ENCODE measurements at places on chromosomes 1 and 21.
A peak's percentile ranks its signal among the peaks of the same experiment; 100 is the strongest.

- no peak overlapping the region for H3K27ac ChIP-seq
- no peaks in the 10 kb centered on the region for H3K4me1 ChIP-seq
- DNase-seq: no peak
Measured at GRCh38 chr1:220300442-220301121, 28.3 kb upstream of the RAB3GAP2 start.

- peaks cover 3% of the 10 kb centered on the region for H3K4me1 ChIP-seq
- no peak overlapping the region for H3K27ac ChIP-seq
- H3K4me3 ChIP-seq: no peak overlapping the region
- no peaks in the 10 kb centered on the region for H3K36me3 ChIP-seq
Measured at GRCh38 chr1:229892515-229893117, 174.4 kb upstream of the GALNT2 start.

DNA sequence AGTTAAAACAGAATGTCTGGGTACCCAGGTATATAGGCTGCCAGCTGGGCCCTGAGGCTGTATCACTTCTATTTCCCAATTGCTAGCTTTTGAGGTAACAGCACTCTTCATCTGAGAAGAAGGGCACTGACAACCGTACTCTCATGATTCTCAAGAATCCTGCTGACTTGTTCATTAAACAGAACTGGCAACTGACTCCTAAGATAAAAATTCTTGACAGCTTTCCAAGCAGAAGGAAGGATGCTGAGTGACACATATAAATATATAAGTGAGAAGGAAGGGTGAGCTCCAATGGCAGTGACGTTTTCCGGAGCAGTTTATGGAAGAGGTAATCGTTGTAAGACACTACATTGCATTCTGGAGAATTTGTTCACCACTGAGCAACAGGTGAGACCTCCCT, 48.1 kb upstream of the NRIP1 start:
- no peaks in the 10 kb centered on the region for H3K36me3 ChIP-seq
- no peaks in the 10 kb centered on the region for H3K4me1 ChIP-seq
- no peak overlapping the region for H3K27ac ChIP-seq

DNA sequence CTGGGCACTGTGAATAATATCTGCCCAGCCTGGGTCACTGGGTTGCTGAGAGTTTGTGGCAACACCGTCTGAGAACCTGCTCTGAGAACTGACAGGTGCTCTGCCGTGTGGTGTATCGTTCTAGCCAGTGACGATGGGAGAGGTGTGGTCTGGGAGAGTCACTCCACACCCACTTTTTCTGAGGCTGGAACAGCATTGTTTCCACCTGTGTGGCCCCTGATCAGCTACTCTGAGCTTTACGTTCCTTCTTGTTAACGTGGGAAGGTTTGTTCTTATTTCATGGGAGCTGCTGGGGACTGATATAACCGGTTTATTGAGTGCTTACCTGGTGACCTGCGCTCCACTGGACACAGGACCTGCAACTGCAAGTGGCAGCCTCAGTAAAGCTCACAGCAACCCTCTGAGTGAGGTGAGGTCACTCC, 34.8 kb upstream of the TENT5C start:
- H3K27me3 ChIP-seq: no peaks in the 10 kb centered on the region
- H3K27ac ChIP-seq: peak overlapping the region; percentile 5
- H3K36me3 ChIP-seq: no peaks in the 10 kb centered on the region
- H3K4me3 ChIP-seq: no peak overlapping the region
- DNase-seq: no peak
- peaks cover 22% of the 10 kb centered on the region for H3K4me1 ChIP-seq

DNA sequence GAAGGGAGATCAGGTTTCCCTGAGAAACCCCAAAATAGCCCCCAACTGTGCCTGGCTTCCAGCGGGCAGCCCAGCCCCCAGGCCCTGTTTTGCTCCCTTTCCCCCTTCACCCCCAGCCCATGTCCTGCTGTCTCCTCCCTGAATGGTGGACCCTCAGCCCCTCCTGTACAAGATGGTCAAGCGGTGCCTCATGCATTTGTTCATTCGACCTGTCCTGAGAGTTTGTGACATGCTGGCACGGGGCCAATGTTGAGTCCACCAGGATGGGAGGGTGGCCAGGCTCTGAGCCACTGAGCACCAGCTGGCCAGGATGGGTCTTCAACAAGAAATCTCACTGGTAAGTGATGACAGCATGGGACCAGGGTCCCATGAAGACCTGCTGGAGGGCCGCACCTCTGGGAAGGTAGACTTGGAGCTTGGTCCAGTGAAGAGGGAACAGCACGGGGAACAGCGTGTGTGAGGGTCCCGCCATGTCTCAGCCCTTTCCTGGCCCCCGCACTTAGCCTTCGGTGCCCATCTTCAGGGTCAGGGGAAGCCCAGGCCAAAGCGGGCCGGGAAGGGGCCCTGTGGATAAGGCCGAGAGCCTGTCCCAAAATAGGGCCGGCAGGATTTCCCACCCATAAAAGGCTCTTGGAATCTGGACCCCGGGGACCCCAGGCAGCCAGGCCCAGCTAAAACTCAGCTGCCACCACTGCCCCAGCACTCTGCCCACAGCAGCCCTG, at the start of gene CALML6:
CALML6 (plus strand) TSS at position 290 of the 722 bp plus-strand sequence; CDS start at position 311, 21 bp downstream.
- peaks cover 12% of the 10 kb centered on the region for H3K4me1 ChIP-seq
- H3K36me3 ChIP-seq: no peaks in the 10 kb centered on the region
- peaks cover 5% of the 10 kb centered on the region for H3K27me3 ChIP-seq
- no peak within 1 kb of the TSS for H3K4me3 ChIP-seq
- H3K27ac ChIP-seq: peak within 1 kb of the TSS; percentile 62

- no peak overlapping the region for H3K4me3 ChIP-seq
- peaks cover 18% of the 10 kb centered on the region for H3K4me1 ChIP-seq
- H3K27me3 ChIP-seq: peaks cover 40% of the 10 kb centered on the region
- H3K36me3 ChIP-seq: no peaks in the 10 kb centered on the region
Measured at GRCh38 chr1:186681801-186682200, 1.6 kb upstream of the PTGS2 start.

DNA sequence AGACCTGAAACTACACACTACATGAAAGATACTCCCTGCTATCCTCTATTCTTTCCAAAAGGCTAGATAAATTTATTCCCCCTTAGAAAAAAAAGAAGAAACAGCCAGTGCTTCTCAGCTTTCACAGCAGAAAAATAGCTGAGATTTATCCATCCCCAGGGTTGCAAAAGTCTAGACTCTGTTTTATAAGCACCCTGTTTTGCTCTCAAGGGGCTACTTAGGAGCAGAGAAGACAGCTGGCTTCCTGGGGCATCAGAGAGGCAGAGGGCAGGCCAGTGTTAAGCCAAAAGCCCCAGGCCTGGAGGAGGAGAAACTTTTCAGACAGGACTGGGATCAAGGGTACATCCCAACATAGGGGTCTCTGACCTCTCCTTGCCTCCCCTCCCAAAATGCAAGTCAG, 3.9 kb downstream of the LAMB3 start:
- peaks cover 10% of the 10 kb centered on the region for H3K27me3 ChIP-seq
- DNase-seq: no peak

DNA sequence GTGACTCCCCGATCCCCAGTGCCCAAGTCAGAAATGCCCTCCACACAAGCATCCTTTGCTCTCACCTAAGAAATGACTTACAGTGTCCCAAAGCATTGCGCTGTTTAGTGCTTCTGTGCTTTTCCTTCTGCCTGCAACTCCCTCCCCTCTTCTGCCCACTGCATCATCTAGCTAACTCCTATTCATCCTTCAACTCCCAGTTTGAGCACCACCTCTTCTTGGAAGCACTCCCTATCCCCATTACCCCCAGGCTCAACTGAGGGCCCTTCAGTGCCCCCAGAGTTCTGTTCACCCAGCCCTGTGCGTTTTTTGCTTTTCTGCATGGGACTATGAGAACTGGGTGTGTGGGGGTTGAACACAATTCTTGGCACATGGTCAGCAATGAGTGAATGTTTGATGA, 10.0 kb downstream of the KCNQ4 start:
- H3K27ac ChIP-seq: no peak overlapping the region
- DNase-seq: no peak
- H3K4me3 ChIP-seq: no peak overlapping the region
- H3K27me3 ChIP-seq: peaks cover 12% of the 10 kb centered on the region
- no peaks in the 10 kb centered on the region for H3K36me3 ChIP-seq

- DNase-seq: no peak
- peaks cover 47% of the 10 kb centered on the region for H3K27me3 ChIP-seq
- peaks cover 7% of the 10 kb centered on the region for H3K36me3 ChIP-seq
- H3K4me1 ChIP-seq: no peaks in the 10 kb centered on the region
- H3K27ac ChIP-seq: no peak overlapping the region
Measured at GRCh38 chr1:30089024-30089430, 634.4 kb downstream of the MATN1 start.

GRCh38 chr1:13806108-13806507, 106.1 kb downstream of the PRDM2 start:
- H3K36me3 ChIP-seq: peaks cover 59% of the 10 kb centered on the region
- no peaks in the 10 kb centered on the region for H3K27me3 ChIP-seq
- peaks cover 46% of the 10 kb centered on the region for H3K4me1 ChIP-seq
- no peak overlapping the region for H3K4me3 ChIP-seq
- DNase-seq: no peak

- no peak for DNase-seq
- H3K4me3 ChIP-seq: no peak overlapping the region
- no peak overlapping the region for H3K27ac ChIP-seq
- H3K4me1 ChIP-seq: no peaks in the 10 kb centered on the region
Measured at GRCh38 chr1:147095691-147096090, 76.6 kb downstream of the PRKAB2 start.

GRCh38 chr1:2320760-2321667, 70.3 kb downstream of the MORN1 start:
- no peak for DNase-seq
- H3K36me3 ChIP-seq: no peaks in the 10 kb centered on the region
- H3K4me3 ChIP-seq: no peak overlapping the region
- H3K27me3 ChIP-seq: peaks cover 5% of the 10 kb centered on the region

DNA sequence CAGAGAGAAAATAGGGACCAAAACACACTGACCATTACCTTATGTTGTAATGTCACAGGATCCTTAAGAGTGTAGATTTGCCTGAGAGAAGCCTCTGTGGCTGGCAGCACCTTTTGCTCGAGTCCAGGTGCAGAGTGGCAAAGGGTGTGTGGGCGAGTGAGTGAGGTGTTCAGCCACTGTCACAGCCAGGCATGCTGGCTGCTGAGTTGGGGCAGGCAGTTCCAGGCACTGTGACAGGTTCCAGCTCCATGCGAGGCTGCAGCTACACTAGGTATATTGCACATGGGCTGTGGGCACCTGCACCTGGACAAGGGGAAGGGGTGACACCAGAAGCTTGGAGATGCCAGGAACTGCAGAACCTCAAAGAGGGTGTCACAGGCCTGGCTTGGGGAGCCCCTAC, 1370.4 kb upstream of the PRMT6 start:
- H3K36me3 ChIP-seq: no peaks in the 10 kb centered on the region
- H3K27me3 ChIP-seq: no peaks in the 10 kb centered on the region
- H3K27ac ChIP-seq: no peak overlapping the region
- DNase-seq: no peak

DNA sequence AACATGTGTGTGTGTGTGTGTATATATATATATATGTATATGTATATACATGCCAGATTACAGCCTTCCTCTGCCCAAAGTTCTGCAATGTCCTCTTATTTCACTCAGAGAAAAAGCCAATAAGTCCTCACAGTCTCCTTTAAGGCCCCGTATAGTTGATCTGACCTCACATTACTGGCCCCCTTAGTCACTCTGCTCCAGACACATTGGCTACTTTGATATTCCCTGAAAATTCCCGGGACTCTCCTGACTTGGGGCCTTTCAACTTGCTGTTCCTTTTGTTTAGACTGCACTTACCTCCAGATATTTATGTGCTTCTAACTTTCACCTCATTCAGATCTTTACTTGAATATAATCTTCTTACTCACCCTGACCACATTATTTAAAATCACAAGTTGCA, 4.2 kb upstream of the BSDC1 start:
- H3K27ac ChIP-seq: no peak overlapping the region
- H3K36me3 ChIP-seq: peaks cover 9% of the 10 kb centered on the region
- peaks cover 26% of the 10 kb centered on the region for H3K4me1 ChIP-seq
- DNase-seq: no peak
- H3K4me3 ChIP-seq: no peak overlapping the region

DNA sequence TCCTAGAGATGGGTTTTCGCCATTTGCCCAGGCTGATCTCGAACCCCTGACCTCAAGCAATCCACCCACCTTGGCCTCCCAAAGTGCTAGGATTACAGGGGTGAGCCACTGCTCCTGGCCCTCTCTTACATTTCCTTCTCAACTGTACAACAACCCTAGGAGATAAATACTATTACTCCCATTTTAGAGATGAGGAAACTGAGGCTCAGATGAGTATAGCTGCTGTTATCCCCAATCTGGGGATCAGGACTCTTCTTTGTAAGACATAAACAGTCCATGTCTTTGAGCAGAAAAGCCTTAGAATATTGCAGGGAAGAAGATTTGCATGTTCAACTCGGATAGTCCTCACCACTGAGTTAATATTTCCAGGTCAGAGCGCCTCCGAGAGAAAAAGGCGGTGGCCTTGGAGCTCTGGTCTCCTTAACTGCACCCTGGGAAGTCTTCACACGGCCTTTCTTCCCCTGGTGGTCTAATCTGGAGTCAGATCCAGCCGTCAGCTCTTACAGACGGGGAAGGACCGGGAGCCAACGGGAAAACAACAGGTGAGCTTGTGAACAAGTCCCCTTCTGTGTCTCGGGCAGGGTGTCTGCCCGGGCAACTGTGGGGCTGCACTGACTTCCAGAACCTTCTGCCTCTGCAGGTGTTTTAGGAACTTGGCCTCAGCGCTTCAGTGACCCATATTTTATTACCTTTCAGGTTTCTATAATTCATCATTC, 5.9 kb upstream of the OLIG1 start:
- H3K27ac ChIP-seq: no peak overlapping the region
- H3K4me3 ChIP-seq: no peak overlapping the region
- H3K36me3 ChIP-seq: no peaks in the 10 kb centered on the region
- H3K4me1 ChIP-seq: peaks cover 8% of the 10 kb centered on the region

GRCh38 chr1:25917996-25918395, 11.8 kb upstream of the STMN1 start:
- H3K27ac ChIP-seq: no peak overlapping the region
- DNase-seq: no peak
- H3K4me3 ChIP-seq: no peak overlapping the region
- H3K36me3 ChIP-seq: no peaks in the 10 kb centered on the region
- peaks cover 16% of the 10 kb centered on the region for H3K4me1 ChIP-seq

GRCh38 chr1:115251856-115252255, 86.2 kb downstream of the NGF start:
- no peak for DNase-seq
- H3K4me1 ChIP-seq: no peaks in the 10 kb centered on the region
- H3K27me3 ChIP-seq: peaks cover 4% of the 10 kb centered on the region
- no peaks in the 10 kb centered on the region for H3K36me3 ChIP-seq

DNA sequence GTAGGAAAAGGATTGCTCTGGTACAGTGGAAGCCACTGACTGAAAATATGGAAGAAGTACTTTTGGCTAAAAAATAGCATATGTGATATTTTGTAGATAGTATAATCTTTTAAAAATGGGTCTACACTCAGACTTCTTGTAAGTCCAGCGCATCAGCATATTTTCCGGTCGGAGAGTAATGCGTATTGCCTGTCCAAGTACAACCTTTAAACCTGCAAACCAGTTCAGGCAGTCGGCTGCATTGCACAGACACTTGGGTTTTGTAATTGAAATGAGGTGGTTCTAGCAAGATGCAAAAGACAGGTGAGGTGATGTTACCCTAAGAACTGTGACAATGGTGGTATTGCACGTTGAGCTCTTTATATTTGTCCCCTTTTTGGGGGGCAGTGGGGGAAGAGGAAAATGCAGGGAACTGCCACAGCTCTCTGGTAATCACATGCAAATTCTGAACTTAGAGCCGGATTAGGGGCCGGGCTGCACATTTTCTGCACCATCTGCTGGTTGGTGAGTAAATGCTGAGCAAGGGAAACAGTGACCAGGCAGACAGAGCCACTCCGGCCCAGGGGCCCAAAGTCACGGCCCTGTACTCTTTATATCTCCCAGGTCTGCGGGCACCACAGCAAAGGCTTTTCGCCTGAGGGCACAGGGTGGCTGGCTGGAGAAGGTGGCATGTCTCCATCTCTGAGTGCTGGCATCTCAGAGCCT, 2.3 kb downstream of the GPR137B start:
- H3K4me1 ChIP-seq: peaks cover 44% of the 10 kb centered on the region
- peaks cover 50% of the 10 kb centered on the region for H3K27me3 ChIP-seq
- peaks cover 66% of the 10 kb centered on the region for H3K36me3 ChIP-seq
- DNase-seq: no peak
